IPS-NIHi11 (cell line): ENCODE measurements at places on chromosomes 5 and 9.

- peak; percentile 17 for DNase-seq
Observed at GRCh38 chr5:42912184-42912798, 100.6 kb upstream of the SELENOP start.

DNA sequence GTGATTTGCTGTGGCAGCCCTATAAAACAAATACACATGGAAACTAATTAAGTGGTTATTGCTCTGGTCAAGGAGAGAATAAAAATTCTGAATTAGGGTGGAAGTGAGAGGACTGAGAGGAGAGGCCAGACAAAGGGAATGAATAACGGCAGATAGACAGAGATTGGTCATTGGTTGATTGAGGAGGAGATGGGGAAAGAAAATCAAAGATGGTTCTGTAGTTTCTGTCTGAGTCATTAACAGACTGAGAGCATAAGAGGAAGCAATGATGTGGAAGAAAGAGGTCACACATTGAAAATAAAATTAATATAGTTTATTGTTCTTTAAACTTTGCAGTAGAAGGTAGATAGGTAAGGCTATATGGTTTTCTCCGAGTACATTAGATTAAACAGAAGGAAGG lies 469.8 kb downstream of the ACTL7B start:
- DNase-seq = no peak

DNA sequence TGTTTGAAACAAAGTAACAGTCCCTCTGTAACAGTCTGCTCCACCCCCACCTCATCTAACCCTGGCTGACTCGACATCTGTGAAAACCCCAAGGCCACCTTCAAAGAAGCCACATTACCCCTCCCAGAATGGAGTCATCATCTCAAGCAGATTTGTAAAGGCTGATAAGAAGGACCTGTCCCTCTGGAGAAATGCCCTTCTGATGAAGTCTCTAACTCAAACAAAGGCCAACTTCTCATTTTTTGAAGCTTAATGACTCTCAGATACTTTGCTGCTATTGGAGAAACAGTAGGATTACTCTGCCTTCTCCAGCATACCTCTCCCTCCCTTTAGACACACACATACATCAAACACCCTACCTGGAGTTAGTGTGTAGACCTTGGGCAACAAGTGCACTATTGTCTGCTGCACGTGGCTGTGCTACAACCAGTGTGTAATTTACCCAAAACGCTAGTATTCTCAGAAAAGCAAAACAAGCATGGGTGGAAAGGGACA lies 5.3 kb upstream of the SUSD1 start:
- DNase-seq = no peak

GRCh38 chr5:165502893-165503691 lies 1997.7 kb downstream of the MAT2B start:
- no peak for DNase-seq

GRCh38 chr5:134171972-134172371 lies 4.8 kb downstream of the SKP1 start:
- DNase-seq = no peak

- DNase-seq = peak; percentile 89
Observed at GRCh38 chr9:68704814-68705530, at the start of gene PIP5K1B. Gene PIP5K1B, plus strand, starts transcription at chr9:68705240. Its CDS starts 117,375 bp downstream, at chr9:68822615.

DNA sequence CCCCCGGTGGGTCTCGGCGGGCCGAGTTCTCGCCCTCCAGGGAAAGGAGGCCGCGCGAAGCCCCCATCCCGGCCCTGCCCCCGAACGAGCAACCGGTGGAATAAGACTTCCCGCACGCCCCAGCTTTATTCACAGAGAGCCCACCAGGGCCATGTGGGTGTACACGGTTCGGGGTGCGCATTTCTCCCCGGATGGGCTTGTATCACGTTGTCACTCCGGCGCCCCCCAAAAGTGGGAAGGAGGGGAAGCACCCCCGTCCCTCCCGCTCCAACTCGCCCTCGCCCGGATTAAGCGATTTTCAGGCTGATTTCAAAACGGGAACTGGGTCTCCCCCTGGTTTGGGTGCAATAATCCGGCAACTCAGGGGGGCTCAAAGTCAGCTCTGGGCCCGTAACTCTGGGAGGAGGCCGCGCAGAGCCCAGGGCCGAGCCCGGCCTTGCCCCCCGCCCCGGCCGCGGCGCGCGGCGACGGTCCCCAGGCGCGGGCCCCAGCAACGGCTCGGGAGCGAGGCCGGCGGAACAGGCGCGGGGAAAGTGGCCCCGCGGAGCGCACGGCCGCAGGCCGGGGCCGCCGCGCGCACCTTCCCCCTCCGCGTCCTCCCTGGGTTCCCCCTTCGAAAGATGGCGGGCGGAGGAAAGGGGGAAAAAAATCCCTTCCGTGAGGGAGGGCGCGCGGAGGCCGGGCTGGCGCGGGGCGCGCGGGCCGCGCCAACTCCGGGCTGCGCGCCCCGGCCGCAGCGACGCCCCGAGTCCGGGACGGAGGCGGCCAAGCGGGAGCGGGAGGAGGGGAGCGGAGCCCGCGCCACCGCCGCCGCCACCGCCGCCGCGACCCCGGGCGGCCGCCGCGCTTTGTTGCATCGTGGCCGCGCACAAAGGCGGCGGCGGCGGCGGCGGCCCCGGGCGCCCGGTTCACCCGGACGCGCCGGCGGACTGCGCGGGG lies 644 bp downstream of the BRD3 start:
- DNase-seq = peak; percentile 79

GRCh38 chr5:127098241-127098640 lies 24.9 kb upstream of the C5orf63 start:
- DNase-seq = no peak

- DNase-seq = peak; percentile 50
Observed at GRCh38 chr9:117434566-117434965, 19.7 kb upstream of the ASTN2 start.

- no peak for DNase-seq
Observed at GRCh38 chr5:14226149-14226548, 83.0 kb downstream of the TRIO start.

GRCh38 chr9:114238891-114239875 lies 83.7 kb upstream of the ORM1 start:
- DNase-seq = peak; percentile 78

GRCh38 chr5:124512236-124512635 lies 234.2 kb downstream of the ZNF608 start:
- DNase-seq = no peak

GRCh38 chr5:56494300-56494731 lies 261.2 kb upstream of the ANKRD55 start:
- no peak for DNase-seq

DNA sequence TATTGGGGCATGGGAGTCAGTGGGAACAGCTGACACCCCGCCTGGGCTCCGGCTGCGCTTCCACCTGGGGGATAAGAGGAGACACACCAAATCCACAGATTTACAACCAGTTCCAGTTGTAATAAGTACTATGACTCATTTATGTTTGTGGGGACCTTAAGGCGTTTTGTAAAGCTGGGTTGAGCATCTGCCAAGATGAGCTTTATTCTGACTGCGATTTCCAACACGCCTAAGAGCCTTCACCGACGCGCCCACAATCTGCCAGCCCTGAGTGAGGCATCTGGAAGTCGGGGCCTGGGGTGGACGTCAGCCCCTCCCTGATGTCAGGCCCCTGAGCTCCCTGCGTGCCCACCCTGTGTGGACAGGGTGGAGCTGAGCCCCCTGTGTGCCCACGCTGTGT lies 14.3 kb upstream of the LHX3 start:
- DNase-seq = no peak

DNA sequence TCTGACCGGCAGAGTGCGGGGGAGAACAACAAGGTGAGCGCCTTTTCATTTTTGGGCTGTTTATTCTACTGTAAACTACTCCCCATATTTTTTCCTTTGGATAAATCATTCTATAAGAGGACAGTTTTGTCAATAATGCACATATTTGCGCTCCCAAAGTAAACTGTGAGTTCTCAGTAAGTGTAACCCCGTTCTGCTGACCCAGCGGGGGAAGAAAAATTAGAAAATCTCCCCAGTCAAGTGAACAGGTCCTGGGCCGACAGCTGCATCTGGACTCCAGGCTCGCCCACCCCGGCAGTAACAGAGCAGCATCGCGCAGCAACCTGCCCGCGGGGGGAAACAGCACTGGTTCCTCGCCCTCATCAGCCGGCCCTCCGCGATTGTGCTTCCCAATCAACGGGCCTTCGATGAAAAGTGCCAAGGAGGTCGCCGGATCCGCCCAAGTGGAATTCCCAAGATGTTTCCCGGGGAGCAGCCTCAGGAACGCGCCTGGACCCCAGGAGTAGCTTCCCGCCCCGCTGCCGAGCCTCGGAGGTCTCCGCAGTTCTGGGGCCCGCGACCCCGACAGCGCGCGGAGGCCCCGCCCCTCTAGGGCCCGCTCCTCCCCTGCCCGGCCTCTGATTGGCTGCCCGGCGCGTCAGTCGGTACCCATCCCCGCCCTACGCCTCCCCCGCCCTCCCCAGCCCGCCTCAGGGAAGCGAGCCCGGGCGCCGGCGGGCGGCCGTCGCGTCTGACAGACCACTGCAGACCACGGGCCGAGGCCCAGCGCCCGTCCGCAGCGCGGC lies at the start of gene OTULINL:
TSS of gene OTULINL (plus strand) at position 687 of the 785 bp plus-strand sequence. CDS start 103 bp downstream, outside the sequence.
- peak; percentile 98 for DNase-seq

GRCh38 chr5:148372166-148372725 lies 11.5 kb upstream of the FBXO38 start:
- no peak for DNase-seq

GRCh38 chr9:112050544-112051475 lies 124.3 kb downstream of the SUSD1 start:
- DNase-seq = peak; percentile 33

- DNase-seq = no peak
Observed at GRCh38 chr9:4126184-4126865, 173.5 kb downstream of the GLIS3 start.

DNA sequence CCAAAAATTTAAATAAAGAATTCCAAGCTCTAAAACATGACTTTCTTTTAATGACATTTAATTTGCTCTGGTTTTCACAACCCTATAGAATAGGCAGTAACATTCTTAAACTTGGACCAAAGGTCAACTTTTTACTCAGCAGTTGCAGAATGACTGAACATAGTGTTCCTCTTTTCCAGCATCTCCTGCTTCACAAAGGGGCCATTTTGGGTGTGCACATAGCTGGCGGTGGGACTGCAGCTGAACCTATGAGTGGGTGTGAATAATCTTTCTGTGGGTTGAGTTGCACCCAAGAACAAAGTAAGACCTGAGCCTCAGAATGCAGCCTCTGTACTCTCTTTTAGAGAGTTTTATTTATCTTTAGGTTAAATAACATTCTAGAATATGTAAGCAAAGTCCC lies 96.9 kb upstream of the HAPLN1 start:
- no peak for DNase-seq

- no peak for DNase-seq
Observed at GRCh38 chr5:10789021-10789420, 28.0 kb upstream of the DAP start.

DNA sequence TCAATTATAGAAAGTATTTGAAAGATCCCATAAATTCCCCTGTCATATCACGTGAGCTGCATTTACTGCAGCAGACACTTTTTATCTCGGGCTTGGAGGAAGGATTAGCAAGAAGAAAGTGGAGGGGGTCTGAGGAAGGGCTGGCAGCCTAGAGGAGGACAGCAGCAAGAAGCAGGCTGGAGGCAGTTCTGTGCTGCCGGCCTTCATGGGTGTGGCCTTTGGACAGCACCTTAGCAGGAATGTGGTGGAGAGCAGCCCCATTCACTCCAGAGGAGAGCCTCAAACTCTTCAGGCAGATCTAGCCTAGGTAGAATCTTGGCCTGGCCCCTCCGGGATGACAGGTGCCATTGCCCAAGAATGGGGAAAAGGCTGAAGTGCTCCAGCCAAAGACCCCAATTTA lies 89.8 kb upstream of the GABRP start:
- DNase-seq = peak; percentile 65

DNA sequence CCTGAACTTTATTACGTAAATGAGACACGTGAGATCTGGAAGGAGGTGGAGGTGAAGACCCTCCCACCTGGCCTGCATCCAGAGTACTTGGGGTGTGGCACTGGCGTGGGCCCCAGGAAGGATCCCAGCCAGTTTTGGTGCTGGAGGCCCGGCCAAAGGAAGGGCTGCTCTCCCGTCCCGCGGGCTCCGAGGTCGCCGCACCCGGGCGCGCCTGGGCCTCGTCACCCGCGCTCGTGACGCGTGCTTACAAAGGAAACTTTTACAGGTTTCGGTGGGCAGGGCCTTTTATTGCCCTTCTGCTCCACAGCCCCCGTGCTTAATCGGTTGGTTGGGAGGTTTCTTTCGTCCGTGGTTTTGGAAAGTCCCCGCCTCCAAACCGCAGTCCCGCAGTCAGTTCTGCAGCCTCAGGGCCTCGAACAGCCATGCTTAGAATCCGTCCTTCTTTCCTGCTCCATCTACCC lies 29.2 kb downstream of the CDKN2A start:
- peak; percentile 54 for DNase-seq

GRCh38 chr5:137148159-137148558 lies 351.0 kb downstream of the SPOCK1 start:
- no peak for DNase-seq

GRCh38 chr9:132249123-132249522 lies 87.3 kb downstream of the NTNG2 start:
- no peak for DNase-seq

DNA sequence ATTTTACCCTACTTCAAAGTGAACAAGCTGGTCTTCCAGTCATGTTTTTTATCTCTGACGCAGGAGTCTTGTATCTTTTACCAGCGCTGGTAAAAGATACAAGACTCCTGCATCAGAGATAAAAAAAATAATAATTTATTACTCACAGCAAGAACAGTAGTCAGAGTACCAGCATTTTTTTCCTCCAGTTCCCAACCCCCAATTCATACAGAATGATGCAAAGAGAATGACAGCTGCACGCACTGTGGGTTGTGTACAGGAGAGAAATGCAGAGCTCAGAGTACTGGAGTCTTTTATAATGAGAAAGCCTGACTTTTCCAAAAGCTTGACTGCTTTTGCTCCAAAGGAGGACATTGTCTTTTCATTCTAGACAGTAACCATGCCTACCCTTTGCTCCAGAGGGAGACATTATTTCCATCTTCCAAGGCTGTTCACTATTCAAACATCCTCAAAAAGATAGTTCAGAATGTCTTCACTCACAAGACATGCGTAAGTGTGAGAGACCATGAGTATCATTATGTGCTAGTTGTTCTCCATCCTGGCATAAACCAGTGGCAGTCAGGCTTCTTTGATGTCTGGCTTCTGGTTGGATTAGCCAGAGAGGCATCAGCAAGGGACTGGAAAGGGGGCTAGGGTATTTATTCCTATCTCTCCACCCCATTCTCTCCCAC lies 14.3 kb upstream of the RANBP6 start:
- DNase-seq = no peak

- no peak for DNase-seq
Observed at GRCh38 chr9:24071716-24072115, 245.7 kb upstream of the ELAVL2 start.

DNA sequence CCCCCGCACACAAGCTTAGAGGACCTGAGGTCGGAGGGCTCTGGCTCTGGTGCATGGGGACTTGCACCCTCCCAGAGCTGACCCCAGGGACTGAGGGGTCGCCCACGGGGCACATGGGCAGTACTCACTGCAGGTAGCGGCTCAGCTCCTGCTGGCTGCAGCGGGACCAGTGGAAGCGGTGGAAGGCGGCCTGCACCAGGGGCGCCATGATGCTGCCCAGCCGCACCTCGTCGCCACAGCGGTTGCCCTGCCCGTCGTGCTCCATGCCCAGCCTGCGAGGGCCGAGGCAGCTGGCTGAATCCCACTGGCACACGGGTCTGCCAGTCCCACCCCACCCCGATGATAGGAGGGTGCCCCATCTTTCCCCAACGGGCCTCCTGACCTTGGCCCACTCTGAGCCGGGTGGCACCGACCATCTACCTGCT lies 93.8 kb downstream of the ZNF354C start:
- DNase-seq = no peak
